ENCODE measurements at places on chromosomes 4 and X.

DNA sequence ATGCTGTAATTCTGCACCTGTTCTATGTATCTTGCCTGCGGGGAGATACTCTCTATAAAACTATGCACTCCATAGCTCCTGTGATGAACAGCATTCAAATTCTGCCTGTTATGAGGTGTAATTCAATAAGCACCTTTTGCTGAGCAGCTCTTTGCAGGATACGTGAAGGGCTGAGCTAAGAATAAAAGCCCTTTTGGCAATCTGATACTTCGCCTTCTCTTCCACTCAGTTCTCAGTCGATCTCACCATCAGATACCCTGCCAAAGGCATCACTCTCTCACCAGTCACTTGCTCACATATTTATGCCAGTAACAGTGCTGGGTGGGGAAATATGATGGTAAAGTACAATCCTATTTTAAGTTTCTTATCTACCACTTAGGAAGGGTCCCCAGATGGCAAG, 67.2 kb downstream of the RPS3A start:
- no peak for DNase-seq

GRCh38 chrX:11530621-11531020, 135.1 kb downstream of the ARHGAP6 start:
- peak; percentile 14 for DNase-seq

DNA sequence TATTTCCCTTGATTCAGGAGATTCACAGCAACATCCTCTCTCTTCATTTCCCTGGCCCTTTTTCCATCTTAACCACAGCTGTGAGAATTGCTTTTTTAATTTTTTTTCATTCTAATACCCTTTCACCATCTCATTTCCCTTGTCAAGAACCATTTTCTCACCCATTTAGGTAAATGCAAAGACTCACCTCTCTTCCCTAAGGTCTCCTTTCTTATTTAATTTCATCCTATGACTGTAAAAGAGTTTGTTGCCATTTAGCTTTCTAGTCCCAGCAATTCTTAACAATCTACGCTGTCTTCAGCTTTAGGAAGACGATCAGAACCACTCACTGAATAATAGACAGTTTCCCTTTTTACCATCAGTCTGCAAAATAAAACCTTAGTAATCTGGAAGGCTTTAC, 241.1 kb upstream of the ETNPPL start:
- no peak for DNase-seq

- DNase-seq = no peak
Measured at GRCh38 chrX:133232331-133232730, 14.2 kb upstream of the TFDP3 start.

DNA sequence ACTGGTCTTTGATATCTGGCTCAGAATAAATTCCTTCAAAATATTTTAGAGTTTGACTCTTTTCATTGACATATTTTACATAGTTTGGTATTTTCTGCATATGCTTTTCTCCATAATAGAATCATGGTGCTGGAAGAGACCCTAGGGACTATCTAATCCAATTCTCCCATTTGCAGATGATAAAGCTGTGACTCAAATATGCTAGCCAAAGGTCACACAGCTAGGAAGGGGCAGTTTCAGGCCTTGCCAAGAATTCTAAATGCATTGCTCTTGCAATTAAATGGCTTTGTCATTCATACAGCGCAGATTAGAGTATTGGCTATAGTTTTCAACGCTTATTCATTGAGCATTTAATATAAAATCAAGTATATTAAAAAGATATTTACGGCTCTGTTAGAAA, 374.1 kb upstream of the RASGEF1B start:
- DNase-seq = no peak

DNA sequence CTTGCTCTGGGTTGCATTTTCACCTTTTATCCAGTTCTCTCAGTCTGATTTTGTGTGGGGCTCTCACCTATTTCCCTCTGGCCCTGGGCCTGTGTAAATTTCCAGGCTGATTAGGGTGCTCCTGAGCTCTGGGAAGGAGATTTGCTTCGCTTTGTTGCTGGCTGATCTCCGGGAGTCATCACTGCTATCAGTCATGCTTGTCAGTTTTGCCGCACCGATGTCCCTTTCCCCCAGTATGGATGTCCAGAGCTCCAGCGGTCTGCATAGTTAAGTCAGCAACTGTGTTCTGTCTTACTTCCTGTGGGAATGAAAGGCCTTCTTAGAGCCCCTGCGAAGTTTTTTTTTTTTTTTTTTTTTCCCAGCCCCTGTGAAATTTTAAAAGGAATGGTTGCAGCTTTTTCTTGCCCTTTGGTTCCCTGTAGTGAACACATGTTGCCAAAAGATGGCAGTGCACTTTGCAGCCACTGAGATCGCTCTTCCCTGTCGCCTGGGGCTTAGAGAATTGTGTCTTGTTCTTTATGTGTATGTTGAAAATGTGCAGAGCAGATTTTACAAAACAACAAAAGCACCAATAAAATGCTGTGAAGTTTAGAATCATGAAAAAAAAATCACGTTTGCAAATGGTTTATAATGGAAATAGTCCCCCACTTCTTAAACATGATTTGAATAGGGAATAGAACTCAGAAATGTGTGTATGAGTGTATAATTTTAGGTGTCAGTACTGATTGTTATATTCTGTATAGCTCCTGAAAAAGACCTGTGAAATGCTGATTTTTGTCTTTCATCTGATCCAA, 109.1 kb upstream of the SLC4A4 start:
- peak; percentile 79 for DNase-seq

DNA sequence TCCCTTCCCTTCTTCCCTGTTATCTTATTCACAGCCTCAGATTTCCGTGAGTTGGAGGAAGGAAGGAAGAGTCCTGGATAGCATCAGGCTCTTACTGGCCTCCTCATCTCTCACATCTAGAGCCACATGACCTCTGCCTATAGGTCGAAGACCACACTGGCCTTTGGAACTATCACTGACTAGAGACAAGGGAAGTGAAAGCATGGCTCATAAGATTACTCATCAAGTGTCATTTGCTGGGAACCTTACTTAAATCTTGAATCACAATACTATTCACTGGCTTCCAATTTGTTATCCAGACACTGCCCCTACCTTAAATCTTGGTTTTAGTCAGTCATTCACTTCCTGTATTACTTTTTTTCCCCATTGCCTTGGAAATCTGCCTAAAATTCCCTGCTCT, 61.6 kb upstream of the MTMR8 start:
- no peak for DNase-seq

- no peak for DNase-seq
Measured at GRCh38 chr4:124095621-124096020, 616.9 kb downstream of the ANKRD50 start.

DNA sequence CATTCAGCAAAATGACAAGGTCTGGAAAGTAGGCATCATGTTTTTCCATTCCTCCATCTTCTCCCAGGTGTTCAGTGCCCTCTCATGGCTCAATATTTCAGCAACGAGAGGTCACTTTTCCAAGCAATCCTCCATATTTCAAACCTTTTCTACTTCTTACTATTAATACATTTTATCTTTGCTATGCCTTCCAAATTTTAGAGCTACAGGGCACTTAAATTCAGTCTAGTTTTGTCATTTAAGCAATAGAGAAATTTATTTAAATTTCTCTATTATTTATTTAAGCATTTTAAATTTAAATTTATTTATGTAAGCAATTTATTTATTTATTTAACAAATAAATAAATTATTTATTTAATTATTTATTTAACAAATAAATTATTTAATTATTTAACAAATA, 305.1 kb upstream of the ANXA10 start:
- DNase-seq = peak; percentile 1

DNA sequence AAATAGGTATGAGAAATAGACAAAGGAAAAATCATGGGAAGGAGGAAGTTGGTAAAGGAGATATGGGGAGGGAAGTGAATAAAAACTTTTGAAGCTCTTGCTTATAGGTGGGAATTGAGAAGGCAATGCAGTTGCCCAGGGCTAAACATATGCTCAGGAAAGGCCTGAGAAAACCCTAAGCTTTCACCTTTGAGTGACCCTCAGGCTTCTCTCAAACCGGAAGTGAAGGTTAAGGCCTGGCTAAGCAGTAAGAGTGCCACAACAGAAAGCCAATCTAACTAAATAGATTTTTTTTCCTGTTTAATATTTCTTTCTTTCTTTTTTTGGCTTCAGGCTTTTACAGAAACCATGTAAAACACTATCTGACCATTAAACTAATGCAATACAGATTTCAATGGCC, 69.5 kb upstream of the GABRA3 start:
- DNase-seq = no peak

DNA sequence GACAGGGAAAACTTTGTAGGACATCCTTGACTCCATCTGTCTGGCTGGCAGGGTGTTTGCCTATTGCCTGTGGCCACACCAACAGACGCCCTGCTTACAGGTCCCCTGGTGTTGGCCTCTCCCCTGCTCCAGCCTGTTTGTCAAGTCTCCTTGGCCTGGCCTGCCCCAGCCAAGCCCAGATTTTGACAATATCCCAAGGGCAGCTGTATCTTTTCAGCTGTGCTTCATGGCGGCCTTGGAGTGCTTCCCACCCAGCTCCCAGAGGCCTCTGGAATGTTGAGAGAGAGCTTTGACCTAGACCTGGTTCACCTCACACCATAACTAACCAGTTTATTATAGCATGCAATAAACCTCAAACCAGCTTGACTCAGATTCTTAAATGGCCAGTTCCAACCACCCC, 204.0 kb upstream of the NHS start:
- DNase-seq = no peak

GRCh38 chr4:183349673-183350072, 27.4 kb upstream of the CLDN24 start:
- DNase-seq = peak; percentile 89

DNA sequence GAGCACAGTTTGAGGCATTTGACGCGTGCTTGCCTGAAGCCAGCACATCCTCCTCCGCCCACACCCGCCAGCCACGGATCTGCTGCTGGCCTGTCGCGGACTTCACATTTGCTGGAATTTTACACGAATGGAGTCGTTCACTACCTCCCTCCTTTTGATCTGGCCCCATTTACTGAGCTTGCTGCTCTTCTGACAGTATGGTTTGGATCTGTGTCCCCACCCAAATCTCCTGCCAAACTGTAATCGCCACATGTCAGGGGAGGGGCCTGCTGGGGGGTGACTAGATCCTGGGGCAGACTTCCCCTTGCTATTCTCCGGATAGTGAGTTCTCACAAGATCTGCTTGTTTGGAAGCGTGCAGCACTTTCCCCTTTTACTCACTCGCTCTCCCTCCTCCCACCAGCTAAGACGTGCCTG, 19.9 kb upstream of the CPLX1 start:
- peak; percentile 83 for DNase-seq

DNA sequence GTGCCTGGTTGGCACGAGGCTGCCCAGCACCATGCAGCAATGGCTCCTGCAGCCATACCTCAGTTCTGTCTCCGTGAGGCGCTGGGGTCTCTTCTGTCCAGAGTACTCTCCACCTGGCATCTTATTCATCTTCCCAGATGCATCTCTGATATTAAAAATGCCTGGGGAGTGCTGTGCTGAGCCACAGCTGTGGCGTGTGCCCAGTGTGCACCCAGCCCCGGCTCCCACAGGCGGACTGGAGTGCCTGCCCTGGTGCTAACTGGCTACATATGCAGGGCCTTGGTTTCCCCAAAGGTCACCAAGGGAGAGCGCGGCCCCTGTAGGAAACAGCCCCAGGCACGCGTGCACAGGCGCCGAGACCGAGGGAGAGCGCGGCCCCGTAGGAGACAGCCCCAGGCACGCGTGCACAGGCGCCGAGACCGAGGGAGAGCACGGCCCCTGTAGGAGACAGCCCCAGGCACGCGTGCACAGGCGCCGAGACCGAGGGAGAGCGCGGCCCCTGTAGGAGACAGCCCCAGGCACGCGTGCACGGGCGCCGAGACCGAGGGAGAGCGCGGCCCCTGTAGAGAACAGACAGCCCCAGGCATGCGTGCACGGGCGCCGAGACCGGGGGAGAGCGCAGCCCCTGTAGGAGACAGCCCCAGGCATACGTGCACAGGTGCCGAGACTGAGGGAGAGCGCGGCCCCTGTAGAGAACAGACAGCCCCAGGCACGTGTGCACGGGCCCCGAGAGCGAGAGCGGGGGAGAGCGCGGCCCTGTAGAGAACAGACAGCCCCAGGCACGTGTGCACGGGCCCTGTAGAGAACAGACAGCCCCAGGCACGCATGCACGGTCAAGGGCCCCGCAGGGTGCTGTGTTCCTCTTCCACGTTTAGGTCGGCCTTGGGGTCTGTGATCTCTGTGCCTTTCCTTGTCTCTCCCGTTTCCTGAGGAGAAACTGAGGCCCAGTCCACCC, 14.5 kb downstream of the TMEM175 start:
- no peak for DNase-seq

DNA sequence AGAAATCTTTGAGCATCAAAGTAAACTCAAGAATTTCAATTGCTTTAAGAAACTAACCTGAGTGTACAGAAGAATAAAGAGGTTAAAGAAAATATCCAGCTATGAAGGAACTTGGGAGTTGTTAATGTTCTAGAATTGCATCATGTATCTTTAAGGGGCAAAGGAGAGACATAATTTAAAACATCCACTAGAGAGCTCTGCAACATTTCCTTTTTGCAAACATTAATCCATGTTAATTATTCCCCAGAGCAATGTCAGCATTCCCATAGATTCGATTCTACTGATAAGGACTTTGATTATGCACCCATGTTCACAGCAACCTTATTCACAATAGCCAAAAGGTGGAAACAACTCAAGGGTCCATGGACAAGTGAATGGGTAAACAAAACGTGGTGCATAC, 80.2 kb upstream of the SORBS2 start:
- no peak for DNase-seq

GRCh38 chr4:13985837-13986236, 358.3 kb upstream of the BOD1L1 start:
- no peak for DNase-seq

DNA sequence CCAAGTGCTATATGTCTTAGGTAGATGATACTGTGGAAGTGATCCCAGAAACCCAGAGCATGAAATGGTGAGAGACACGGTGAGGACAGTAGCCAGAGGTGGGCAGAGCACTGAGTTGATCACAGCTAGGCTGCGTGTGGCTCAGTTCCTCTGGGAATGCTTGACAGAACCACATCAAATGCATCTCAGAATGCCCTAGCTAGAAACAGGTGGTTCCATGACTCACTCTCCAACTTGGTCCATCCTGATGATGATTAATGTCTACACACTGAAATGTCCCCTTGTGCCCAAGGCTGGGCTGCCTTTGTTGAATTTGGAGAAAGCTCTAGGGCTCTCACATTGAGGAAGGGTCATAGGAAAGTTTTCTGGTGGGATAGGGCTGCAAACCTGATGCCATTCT, 113.6 kb downstream of the ZNF518B start:
- DNase-seq = no peak

DNA sequence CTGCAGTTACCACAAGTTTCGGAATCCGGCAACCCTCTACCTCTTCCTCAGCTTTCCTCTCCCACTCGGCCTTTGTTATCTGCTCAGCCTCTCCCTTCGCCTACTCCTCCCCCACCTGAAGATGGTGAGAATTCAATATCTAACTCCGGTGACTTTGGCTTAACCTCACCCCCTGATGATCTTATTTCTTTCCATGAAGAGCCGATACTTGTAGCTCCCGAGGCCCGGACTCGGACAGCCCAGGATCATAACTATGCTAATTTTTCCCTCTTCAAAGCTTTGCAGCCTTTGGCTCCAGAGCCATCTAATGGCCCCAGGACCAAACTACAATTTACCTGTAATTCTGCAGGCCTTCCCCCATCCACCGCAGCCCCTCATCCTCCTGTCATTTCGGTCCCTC, 32.0 kb upstream of the MGST2 start:
- peak; percentile 53 for DNase-seq

- DNase-seq = no peak
Measured at GRCh38 chr4:53535567-53535966, 55.7 kb downstream of the LNX1 start.
